Breast epithelium (tissue), 4 donors: ENCODE measurements at places on chromosomes 6 and 20. TPM values are rescaled to one million over a fixed set of nuclear protein-coding genes. Genes with fewer than 3 reads are reported as not detected.

The ACTR5 gene
- 8.5 TPM for total RNA-seq

- H3K27me3 ChIP-seq, result no peaks in the 10 kb centered on the region
- H3K27ac ChIP-seq, result no peak within 1 kb of the TSS
- H3K4me3 ChIP-seq, result peak within 1 kb of the TSS; percentile 66
- no peaks in the 10 kb centered on the region for H3K36me3 ChIP-seq
- H3K4me1 ChIP-seq, result no peaks in the 10 kb centered on the region
- DNase-seq, result no peak
Observed at GRCh38 chr6:132400883-132401617, at the start of gene MOXD1. Gene MOXD1 (minus strand): TSS chr6:132401475. CDS start chr6:132401426, 49 bp downstream.

DNA sequence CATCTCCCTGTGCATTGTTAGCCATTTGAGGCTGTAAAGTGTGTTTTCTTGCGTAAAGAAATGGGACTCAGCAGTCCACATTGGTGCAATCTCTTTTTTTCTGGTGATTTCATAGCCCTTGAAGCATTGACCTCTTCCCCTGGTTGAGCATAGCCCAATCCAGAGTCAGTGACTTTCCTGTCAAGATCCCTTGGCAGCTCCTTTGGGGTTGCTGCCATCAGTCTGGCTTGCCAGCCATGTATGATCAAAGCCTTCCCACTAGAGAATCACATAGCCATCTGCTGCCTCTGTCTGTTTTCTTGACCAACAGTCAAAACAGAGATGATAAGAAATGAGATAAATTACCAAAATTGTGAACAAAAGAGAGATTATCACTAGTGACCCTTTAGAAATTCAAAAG, 19.6 kb downstream of the HLA-A start:
- no peak overlapping the region for H3K4me3 ChIP-seq
- no peaks in the 10 kb centered on the region for H3K36me3 ChIP-seq
- H3K4me1 ChIP-seq, result peaks cover 11% of the 10 kb centered on the region

GRCh38 chr6:28478518-28478917, 35.2 kb upstream of the ZSCAN23 start:
- no peaks in the 10 kb centered on the region for H3K36me3 ChIP-seq
- no peak for DNase-seq
- no peak overlapping the region for H3K27ac ChIP-seq

DNA sequence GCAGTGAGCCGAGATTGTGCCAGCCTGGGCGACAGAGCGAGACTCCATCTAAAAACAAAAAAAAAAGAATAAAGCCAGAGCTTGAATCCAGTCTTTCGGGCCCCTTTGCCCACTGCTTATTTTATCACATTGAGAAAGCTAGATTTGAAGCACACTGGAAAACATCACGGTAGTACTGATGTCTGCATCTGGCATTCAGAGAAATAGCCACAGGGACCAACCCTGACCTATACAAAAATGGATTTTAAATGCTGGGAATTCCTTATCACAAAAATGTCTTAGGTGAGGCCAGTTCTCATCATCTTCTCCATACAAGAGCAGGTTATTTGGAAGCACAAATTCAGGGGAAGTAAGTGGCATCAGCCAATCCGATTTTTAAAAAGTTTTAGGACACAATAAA, 49.5 kb downstream of the SLC35D3 start:
- H3K36me3 ChIP-seq, result no peaks in the 10 kb centered on the region
- H3K27ac ChIP-seq, result no peak overlapping the region
- H3K27me3 ChIP-seq, result no peaks in the 10 kb centered on the region
- DNase-seq, result no peak
- H3K4me1 ChIP-seq, result no peaks in the 10 kb centered on the region
